Activated T-helper 2 cell treated with anti-CD3 and anti-CD28 coated beads, Interferon-gamma antibody, Interleukin-2, Interleukin-4, amounts not matched to agents 10 μg/mL and 5 μg/mL and 100 μg/mL, durations not matched to agents 14 hours and 24 hours and 36 hours (primary cell): ENCODE measurements at places on chromosomes 2 and 18. TPM values are rescaled to one million over a fixed set of nuclear protein-coding genes. Genes with fewer than 3 reads are reported as not detected.
A peak's percentile ranks its signal among the peaks of the same experiment; 100 is the strongest.

- H3K4me1 ChIP-seq: no peaks in the 10 kb centered on the region
- no peaks in the 10 kb centered on the region for H3K27me3 ChIP-seq
- no peak overlapping the region for H3K4me3 ChIP-seq
- no peak for DNase-seq
- no peak overlapping the region for H3K27ac ChIP-seq
- H3K36me3 ChIP-seq: no peaks in the 10 kb centered on the region
These were observed 271.9 kb downstream of the DPP10 start for GRCh38 chr2:114714313-114714712.

The CRYGD gene
- not detected in 2 replicates for total RNA-seq

GRCh38 chr2:205024822-205025518 is 479.7 kb downstream of the PARD3B start:
- peak overlapping the region; percentile 22 for H3K4me3 ChIP-seq
- H3K27ac ChIP-seq: peak overlapping the region; percentile 43

- peaks cover 32% of the 10 kb centered on the region for H3K36me3 ChIP-seq
- no peak overlapping the region for H3K4me3 ChIP-seq
- H3K27ac ChIP-seq: no peak overlapping the region
- DNase-seq: no peak
These were observed 9.7 kb downstream of the RHBDD1 start for GRCh38 chr2:226845386-226846116.

DNA sequence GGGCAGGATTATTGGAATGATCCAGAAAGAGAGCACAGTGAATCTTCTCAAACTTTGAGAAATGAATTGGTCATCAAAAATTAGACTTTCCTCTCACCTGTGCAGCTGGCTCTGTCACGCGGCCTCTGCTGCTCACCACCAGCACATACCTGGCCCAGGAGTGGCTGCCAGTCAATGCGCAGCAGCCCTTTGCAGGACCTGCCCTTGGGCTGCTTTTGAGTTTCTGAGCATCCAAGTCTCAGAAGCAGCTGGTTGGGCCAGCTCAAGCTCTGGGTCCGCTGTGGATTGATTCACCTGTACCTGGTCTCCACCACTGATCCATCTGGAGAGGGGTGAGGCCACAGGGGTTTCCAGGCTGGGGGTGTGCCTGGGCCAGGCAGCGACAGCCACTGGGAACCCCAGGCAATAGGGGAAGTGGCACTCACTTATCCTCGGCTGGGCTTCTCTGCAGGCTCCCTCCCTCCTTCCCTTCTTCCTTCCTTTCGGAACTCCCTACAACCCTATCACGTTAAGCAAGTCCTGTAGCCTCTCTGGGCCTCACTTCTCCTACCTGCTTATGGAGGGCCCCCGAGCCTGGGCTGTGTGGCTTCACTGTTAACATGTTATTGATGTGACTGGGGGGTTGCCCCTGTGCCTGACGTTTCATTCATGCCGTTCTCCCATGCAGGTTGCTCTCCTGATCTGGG is 48.1 kb downstream of the SH3BP4 start:
- no peaks in the 10 kb centered on the region for H3K36me3 ChIP-seq
- H3K27me3 ChIP-seq: no peaks in the 10 kb centered on the region
- no peaks in the 10 kb centered on the region for H3K4me1 ChIP-seq
- no peak overlapping the region for H3K4me3 ChIP-seq
- H3K27ac ChIP-seq: no peak overlapping the region

DNA sequence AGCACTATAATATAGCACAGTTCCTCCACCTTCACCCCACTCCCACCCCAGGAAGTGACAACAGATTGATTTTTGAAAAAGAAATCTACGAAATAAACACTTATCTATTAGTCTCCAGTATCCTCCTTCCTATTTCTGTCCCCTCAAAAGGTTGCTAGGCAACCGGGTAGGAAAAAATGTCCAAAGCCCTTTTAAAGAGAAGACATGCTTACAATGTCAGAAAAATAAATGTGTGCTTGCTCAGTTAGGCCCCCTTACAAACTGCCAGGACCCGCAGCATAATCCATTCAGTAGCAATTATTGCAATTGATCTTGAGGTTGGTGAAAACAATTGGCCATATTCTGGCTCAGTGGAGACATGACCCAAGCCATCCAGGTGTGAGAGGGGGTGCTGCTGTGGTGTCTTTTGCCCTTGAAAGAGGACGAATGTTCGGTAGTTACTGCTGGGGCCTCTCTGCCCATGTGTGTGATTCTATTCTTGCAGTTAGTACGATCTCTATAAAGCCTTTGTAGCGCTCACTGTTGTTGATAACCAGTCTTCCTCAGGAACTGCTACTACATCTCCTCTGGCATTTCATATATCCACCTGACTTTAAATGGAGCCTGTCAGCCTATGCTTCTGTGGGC is 144.3 kb downstream of the MYO3B start:
- peaks cover 5% of the 10 kb centered on the region for H3K36me3 ChIP-seq
- DNase-seq: no peak
- peaks cover 13% of the 10 kb centered on the region for H3K27me3 ChIP-seq
- H3K4me1 ChIP-seq: peaks cover 3% of the 10 kb centered on the region
